ENCODE measurements at places on chromosomes 5 and 9.

DNA sequence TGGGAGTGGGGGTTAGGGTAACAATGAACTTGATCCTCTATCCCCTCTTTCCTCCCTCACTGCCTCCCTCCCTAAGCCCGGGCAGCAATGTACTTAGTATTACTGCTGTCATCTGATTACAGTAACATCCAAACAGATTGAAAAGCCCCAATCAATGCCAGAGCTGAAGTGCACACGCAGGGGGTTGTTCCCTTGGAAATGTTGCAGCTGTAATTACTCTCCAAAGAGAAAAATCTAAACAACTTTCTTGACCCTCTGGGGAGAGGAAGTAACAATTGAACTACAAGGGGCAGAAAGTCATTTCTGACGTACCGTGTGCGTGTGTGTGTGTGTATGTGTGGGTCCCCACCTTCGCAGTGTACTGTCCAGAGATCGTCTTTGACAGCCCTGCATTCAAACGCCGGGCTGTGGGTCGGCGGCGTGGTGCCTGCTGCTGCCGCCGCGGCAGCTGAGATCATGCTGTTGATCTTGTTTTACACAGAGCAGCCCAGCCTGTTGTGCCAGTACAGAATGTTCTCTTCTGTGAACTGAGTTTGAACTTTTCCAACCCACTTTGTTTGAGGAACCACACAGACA is 66.0 kb upstream of the KLF9 start:
- no peak for DNase-seq

GRCh38 chr9:16105168-16106020 is 552.6 kb downstream of the CCDC171 start:
- DNase-seq: no peak

DNA sequence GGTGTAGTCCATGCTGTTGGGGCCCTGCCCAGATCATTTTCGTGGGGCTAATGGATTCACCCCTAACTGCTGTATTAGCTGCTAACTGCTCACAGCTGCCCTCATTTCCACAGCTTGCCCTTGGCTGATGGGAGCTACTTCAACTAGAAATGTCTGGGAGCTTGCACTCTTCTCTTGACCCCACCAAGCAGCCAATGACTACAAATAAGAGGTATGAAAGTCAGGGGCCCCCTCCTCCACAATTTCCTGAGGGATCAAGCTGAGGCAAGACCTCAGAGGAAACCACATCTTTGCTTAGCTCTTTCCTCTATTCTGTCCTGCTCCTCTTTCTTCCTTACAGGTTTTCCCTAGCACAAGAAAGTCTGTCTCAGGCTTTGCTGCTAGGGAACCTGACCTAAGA is 397.5 kb downstream of the MLLT3 start:
- no peak for DNase-seq

GRCh38 chr9:133671371-133671770 is 35.2 kb downstream of the DBH start:
- DNase-seq: no peak

GRCh38 chr5:82375488-82376244 is 97.5 kb upstream of the RPS23 start:
- no peak for DNase-seq

DNA sequence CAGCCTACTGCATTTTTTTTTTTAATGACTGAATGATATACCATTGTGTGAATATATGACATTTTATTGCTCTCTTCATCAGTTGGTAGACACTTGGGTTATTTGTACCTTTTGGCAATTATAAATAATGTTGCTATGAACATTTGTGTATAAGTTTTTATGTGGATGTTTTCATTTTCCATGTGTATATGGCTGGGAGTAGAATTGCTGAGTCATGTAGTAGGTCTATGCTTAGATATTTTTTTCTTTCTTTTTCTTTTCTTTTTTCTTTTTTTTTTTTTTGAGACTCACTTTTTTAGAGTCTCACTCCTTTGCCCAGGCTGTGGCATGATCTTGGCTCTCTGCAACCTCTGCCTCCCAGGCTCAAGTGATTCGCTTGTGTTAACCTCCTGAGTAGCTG is 32.9 kb upstream of the FAM120AOS start:
- no peak for DNase-seq

GRCh38 chr5:122896598-122897282 is 51.3 kb downstream of the SNX24 start:
- no peak for DNase-seq

DNA sequence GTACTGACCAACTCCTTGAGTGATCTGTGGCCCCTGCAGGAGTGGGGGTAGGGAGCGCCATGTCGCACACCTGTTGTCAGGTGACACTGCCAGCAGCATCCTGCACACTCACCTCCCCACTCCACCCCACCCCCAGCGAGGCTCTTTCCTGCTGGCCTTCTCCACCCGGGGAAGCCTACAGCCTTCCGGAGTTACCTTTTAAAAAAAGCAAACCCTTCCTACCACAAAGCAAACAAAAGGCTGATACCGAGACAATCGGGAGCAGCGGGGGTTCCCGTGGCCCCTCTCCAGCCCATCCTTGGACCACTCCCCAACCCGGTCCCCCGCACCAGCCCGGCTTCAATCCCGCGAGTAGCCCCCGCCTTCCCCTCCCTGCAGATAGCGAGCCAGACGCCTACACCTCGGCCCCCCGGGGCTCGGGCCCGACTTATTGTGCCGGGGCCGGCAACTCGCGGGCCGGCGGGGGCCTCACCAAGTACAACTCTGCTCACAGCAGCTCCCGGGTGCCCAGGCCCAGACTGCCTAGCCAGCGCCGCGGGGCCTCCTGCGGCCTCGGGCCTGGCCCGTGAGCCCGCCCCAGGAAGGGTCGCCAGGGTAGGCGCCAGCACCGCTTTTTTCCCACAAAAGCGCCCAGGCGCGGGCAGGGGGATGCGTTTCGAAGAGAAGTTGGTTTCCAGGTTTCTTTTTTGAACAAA is 724 bp downstream of the MACROH2A1 start:
- no peak for DNase-seq

GRCh38 chr5:3029396-3029795 is 277.9 kb upstream of the IRX2 start:
- DNase-seq: no peak

DNA sequence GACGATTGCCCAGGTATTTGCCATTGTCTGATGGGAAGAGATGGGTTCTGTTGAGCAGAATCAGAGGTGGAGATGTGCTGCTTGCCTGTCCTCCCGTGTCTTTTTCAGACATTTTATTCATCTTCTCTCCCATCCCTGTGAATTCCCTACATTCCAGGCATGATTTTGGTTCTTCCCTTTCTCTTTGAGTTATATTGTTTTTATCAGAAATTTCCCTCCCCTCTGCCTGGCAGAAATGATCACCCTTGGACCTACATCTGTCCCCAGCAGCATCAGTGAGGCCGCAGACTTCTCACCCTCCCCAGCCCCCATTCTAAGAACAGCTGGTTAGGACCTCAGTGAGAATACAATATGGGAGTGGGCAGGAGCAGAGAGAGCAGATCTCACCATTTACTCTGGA is 640.2 kb downstream of the CCDC171 start:
- DNase-seq: no peak

- no peak for DNase-seq
Observed at GRCh38 chr9:120378680-120379079, 201.3 kb downstream of the CDK5RAP2 start.

DNA sequence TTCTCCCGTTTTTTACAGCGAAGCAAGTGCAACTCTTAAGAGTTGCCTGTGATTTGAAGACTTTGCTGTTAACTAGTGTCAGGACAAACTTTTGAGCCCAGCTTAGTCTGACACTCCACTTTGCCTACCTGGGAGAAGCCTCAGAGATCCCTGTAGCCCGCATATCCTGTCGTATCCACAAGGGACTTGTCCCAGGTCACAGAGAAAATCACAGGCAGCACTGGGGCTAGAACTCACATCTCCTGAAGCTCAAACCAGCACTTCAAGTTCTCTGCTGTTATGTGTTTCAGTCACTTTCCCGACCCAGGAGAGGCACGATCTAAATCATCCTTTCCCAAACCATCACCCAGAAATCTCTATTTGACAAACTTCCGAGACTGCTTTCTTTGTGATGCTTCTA is 584.5 kb downstream of the ACTL7B start:
- no peak for DNase-seq

DNA sequence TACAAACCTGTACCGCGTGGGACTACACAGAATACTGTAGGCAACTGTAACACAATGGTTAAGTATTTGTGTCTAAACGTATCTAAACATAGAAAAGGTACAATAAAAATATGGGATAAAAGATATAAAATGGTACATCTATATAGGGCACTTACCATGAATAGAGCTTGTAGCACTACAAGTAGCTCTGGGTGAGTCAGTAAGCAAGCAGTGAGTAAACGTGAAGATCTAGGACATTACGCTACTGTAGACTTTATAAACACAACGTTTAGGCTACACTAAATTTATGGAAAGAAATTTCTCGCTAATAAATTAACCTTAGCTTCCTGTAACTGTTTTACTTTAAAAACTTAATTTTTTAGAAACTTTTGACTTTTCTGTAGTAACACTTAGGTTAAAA is 46.5 kb downstream of the MRPS27 start:
- no peak for DNase-seq

Measured in fibroblast of skin of left biceps (primary cell).